Caudate nucleus (tissue), 63 donors: ENCODE measurements at places on chromosomes 13 and 19.

- DNase-seq, result peak; percentile 42
These were observed 73.7 kb downstream of the GGACT start for GRCh38 chr13:100514788-100515409.

- no peak for DNase-seq
These were observed 156.5 kb downstream of the ATP8A2 start for GRCh38 chr13:25528266-25528665.

DNA sequence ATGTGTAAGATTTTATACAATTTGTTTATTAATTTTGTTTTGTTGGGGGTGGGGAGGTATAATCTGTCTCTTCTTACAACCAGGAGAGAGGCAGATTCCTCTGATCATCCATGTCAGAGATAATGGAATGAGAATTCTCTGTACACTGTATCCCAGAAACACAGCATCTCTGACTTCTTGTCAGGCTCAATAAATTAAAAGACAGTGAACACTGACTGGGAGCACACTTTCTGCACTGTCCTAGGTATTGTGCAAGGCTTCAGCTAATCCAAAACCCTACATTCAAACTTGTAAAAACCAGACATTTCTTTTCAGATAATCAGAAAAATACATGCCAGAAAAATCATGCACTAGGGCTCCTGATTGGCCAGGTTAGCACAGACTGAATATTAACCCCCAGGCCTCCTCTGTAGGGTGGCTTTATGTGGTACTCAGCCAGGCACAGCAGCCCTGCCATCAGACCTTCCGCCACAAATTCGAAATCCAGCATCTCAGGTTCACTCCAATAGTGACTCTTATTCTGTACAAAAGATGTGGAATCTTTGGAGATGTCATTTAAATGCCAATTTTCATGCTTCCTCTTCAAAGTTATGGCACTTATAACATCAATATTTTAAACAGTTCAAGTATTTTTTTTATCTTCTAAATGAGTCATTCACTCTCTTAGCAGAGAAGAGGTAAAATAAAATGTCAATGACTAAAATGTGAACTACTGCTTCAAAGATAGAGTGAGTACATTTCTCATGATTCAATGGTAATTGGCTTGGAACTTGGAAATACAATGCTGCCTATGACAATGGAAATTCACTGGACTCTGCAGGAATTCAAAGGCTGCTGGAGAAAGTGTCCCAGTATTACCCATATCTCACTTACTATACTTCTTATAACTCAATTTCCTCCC, 211.5 kb downstream of the KLF12 start:
- no peak for DNase-seq

DNA sequence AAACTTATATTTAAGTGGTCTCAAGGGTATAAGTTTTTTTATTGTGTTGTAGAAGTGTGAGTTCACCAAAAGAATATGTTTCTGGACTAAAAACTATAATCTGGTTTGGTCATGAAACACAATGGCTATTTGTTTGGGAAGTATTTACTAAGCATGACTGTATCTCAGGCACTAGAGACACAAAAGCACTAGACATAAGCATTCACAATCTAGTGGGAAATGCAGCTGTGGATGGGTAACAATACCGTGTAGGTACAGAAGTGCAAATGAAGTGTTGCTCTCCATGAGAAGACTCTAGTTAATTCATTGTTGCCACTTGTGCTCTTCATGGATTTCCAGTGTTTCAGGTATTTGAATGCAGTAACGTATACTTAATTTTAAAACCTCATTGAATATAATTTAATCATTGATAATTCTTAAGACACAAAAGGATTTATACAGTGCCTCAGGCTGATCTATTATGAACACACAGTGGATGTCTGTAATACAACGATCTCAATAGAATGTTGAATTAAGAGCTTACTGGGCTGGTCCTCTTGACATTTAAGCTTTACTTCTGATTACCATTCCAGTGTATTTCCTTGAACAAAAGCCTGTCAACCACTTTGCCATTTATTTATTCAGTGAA, 50.9 kb downstream of the TPT1 start:
- no peak for DNase-seq

DNA sequence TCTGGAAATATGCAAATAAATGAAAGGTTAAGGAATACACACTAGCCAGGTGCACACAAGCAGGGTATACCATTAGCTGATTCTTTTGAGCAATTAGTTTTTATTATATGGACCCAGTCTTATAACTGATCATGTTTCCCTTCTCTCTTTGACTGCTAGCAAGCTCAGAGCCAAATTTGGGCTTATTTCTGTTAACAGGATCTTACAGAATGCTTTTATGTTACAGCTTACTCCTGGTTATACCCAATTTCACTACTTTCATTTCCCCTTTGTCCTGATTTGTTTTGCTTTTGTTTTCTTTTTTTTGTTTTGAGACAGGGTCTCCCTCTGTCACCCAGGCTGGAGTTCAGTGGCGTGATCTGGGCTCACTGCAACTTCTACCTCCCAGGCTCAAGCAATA, 12.9 kb upstream of the TPT1 start:
- no peak for DNase-seq

- peak; percentile 62 for DNase-seq
These were observed 906 bp downstream of the ANKLE1 start for GRCh38 chr19:17282488-17283125.

- no peak for DNase-seq
These were observed 32.2 kb upstream of the TM9SF2 start for GRCh38 chr13:99469041-99469440.

DNA sequence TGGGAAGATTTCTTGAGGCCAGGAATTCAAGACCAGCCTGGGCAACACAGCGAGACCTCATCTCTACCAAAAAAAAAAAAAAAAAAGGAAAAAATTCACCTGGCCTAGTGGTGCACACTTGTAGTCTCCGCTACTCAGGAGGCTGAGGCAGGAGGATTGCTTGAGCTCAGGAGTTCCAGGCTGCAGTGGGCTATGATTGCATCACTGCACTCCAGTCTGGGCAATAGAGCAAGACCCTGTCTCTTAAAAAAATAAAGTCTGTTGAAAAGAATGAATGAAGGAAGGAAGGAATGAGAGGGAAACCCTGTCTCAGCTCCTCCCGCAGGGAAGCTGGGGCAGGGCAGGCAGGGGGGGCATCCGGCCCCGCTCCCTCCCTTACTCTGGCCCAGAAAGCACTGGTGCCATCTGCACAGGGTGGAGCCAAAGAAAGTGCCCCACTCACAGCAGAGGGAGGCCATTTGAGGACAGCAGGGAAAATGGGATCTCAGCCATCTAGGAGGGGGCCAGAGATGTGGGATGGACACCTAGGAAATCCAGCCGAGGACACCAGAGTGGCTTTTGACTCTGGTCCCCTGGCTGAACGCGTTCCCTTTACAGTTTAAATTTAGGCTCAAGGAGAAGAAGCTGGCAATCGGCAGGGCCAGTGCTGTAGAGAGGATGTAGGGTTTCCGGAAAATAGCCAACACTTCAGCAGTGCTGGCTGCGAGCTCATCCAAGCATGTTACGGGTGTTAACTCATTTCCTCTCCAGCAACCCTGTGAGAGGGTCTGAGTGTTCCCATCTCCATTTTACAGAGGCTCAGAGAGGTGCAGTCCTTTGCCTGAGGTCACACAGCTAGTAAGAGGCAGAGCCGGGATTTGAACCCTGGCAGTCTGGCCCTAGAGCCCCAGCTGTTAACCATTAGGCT, 3.6 kb upstream of the HPN start:
- DNase-seq, result no peak

DNA sequence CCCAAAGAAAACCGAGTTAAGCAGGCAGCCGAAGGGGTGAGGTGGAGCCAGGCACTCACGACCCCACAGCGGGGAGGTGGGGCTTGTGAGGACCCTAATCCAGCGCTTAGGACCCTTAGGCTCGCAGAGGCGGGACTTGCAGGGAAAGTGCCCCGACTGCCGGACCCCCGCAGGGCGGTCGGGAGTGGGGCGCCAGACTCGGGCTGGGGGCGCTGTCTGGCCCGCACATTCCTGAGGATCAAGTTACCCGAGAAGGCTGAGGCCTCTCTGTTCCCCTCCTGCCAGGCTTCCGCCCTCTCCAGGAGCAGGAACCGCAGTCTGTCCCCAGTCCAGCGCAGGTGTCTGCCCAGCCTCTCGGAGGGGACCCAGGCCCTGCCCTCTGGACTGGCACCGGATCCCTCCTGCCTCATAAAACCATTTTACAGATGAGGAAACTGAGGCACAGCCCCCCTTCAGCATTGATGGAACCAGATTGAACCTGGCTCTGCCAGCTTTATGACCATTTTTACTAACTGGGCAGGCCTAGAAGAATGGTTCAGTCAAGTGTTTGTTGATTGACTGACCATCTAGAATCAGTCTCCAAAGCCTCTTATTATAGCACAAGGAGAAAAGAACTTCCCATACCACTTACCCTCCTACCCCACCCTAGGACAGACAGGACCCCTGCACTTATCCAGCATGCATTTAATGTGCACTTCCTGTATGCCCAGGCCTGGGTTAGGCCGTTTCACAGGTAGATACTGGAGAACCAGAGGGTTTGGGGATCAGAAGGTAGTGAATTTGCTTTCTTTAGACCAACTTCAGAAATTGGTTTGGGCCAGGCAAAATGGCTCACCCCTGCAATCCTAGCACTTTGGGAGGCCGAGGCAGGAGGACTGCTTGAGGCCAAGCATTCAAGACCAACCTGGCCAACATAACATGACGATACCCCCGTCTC, 6.7 kb upstream of the JUND start:
- no peak for DNase-seq
